ENCODE measurements at places on chromosomes 3 and 15.
A peak's percentile ranks its signal among the peaks of the same experiment; 100 is the strongest.

GRCh38 chr3:142434503-142434902, 13.3 kb downstream of the XRN1 start:
- DNase-seq: no peak

GRCh38 chr3:150384296-150385212, 23.5 kb upstream of the TSC22D2 start:
- peak; percentile 17 for DNase-seq

- DNase-seq: no peak
Observed at GRCh38 chr3:1131166-1131565, 38.3 kb downstream of the CNTN6 start.

DNA sequence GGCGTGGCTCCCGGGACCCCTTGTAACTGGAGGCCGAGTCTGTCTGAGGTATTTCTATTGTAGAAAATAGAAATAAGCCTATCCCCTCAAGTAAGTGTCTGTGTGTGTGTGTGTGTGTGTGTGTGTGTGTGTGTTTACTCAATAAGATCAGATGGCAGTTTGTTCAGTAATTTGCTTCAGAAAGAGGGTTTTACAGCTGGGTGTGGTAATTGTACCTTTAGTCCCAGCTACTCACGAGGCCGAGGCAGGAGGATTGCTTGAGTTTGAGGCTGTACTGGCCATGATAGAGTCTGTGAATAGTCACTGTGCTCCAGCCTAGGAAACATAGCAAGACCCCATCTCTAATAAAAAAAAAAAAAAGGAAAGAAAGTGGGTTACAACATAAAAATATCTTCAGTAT, 8.7 kb downstream of the SPINT1 start:
- no peak for DNase-seq

DNA sequence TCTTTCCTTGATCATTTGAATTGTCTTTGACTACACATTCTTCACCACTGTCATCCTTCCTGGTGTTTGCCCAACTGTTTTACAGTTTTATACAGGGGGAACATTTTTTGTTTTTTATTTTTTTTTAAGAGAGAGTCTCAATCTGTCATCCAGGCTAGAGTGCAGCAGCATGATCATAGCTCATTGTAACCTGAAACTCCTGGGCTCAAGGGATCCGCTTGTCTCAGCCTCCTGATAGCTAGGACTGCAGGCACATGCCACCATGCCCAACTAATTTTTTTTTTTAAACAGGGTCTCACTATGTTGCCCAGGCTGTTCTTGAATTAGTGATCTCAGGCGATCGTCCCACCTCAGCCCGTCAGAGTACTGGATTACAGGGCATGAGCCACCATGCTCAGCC, 222.6 kb downstream of the BBX start:
- DNase-seq: no peak

GRCh38 chr15:33678602-33679001, 289.7 kb upstream of the CHRM5 start:
- no peak for DNase-seq

DNA sequence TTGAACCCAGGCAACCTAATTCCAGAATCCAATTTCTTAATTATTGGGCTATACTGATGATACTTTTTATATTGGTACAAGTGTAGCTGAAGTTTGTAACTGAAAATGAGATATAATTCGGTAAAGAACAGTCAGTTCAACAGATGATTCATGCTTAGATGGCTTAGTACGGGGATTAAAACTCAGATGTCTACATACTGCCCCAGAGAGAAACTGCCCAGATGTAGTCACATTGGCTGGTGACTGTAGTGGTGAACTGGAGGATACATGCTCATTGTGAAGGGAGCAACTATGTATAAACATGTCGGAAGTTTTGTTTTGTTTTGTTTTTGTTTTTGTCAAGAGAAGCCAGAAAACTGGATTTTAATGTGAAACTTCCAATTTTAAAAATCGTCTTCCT, 179.6 kb downstream of the ADAMTSL3 start:
- DNase-seq: no peak

DNA sequence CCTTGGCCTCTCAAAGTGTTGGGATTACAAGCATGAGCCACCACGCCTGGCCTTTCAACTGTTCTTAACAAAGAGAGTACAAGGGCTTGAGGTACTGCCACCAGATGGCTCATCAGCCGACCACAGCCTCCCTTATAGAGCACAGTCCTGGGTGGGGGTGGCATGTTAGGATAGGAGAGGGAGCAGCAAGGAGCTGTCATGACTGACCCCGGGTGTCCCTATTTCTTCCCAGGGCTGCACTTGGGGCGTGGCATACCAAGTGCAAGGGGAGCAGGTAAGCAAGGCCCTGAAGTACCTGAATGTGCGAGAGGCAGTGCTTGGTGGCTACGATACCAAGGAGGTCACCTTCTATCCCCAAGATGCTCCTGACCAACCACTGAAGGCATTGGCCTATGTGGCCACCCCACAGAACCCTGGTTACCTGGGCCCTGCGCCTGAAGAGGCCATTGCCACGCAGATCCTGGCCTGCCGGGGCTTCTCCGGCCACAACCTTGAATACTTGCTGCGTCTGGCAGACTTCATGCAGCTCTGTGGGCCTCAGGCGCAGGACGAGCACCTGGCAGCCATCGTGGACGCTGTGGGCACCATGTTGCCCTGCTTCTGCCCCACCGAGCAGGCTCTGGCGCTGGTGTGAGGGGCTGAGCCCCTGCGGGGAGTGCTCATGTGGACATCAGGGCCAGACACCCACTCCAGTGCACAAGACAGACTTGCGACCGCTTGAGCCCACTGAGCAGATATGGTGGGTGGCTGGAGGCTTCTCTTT, 2.1 kb downstream of the CHAC1 start:
- DNase-seq: no peak

DNA sequence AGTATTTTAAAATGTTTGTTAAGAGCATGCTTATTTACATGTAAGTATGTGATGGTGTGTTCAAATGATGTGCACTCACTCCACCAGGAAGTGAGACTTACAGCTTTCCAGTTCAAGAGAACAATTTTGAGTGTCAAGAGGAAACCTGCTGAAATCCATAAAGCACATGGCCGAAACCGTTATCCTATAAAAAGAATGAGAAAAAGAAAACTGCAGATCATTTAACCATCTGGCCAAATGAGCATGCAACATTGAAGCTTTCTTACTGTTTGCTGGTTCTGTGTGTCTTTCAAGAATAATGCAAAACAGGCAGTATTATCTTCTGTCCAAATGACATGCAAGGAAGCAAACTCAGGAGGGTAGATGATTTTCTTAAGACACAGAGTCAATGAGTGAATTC, 26.3 kb downstream of the GABRR3 start:
- no peak for DNase-seq

DNA sequence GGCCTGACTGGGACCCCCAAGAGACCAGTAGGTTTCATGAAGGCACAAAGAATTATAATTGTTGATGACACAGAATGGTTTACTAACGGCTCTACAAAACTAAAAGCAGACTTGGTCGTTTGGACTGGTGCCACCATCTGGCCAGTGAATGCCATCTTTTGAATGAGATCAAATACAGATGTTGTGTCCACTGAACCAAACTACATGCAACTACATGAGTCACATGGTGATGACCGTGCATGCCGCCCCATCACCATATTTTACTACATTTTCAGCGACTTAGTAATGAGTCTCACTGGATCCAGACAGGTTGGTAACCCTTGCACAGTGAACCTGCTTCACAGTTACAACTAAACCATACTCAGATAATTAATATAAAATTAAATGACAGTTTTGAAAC, 803.3 kb downstream of the DIPK2A start:
- no peak for DNase-seq

DNA sequence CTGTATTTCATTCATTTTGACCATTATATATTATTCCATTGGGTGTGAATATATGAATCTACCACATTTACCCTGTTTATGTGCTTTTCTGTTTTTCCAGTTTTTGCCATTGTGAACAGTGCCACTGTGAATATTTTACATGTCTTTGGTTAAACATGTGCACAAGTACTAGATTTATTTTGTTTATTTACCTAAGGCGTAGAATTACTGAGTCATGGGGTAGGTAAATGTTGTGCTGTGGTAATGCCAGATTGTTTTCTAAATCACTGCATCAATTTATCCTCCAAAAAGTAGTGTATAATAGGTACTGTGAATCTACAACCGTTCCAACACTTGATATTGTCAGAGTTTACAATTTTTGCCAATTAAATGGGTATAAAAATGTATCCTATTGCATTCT, 362.1 kb upstream of the AGTR1 start:
- DNase-seq: no peak

GRCh38 chr15:79595995-79596622, 164.0 kb downstream of the MINAR1 start:
- no peak for DNase-seq

DNA sequence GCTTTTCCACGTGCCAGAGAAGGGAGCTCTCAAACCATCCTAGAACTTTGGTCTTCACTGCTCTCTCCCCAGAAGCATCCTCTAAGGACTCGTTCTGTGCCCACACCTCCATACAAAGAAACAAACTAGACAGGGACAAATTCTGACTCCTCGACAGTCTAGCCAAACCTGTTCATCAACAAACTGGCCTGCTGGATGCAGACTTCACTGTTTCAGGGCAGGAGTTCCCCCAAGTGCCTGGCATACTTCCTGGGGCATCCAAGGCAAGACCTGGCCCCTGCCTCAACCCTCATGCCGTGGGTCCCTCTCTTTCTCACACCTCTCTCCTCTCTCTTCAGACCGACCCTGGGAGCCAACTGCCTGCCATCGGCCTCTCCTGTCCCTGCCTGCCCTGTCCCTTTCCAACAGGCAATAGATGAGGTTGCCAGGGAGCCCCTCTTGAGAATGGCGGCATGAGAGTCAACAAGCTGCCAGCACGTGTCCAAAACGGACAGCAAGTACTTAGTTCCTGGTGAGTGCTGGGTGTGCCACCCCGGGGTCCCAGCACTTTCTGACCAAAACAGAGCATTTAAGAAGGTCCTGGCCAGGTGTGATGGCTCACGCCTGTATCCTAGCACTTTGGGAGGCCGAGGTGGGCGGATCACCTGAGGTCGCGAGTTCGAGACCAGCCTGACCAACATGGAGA, 79.1 kb upstream of the HES1 start:
- no peak for DNase-seq

GRCh38 chr3:12870942-12871341, 29.6 kb upstream of the RPL32 start:
- no peak for DNase-seq

DNA sequence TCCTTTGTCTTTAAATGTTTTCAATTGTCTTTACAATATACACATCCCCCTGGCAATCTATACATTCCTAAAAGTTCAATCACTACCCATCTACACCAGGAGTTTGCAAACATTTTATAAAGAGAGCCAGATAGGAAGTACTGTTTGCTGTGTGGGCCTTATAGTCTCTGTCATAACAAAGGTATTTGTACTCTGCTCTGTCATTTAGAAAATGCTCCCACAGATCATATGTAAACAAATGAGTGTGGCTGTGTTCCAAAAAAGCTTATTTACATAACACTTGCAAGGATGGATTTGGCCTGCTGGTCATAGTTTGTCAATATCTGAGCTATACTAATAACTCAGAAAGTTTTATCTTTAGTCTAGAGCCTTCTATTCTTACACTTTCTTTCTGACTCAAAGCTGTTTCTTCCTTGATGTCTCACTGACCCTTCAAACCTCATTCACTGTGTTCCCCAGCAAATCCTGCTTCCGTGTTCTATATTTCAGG, 511.9 kb downstream of the GBE1 start:
- DNase-seq: no peak

GRCh38 chr3:42829083-42829627, 19.9 kb downstream of the ACKR2 start:
- no peak for DNase-seq

- no peak for DNase-seq
Observed at GRCh38 chr3:153144071-153144470, 18.0 kb upstream of the RAP2B start.

- no peak for DNase-seq
Observed at GRCh38 chr3:152235709-152236298, 32.9 kb upstream of the MBNL1 start.

- no peak for DNase-seq
Observed at GRCh38 chr3:37124435-37124834, 49.9 kb downstream of the LRRFIP2 start.

GRCh38 chr15:98996624-98997023, 11.0 kb downstream of the PGPEP1L start:
- DNase-seq: no peak

DNA sequence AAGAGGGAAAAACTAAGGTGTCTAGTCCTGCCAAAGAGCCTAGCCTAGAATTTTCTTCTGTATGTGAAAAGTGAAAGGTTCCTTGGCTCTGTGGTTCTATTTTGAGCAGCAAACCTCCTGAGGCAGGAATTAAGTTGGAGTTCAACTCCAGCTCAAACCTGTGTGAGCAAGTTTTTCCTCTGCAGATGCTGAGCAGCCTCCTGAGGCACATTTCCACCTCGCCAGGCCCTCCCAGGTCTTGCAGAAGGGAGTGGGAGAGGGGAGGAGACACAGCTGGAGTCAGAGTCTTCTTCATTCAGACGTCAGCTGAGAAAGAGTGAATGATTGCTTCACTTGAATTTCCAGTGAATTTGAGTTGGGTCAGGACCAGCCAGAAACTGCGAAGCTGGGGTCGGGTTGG, 69.5 kb upstream of the ETV5 start:
- DNase-seq: no peak

- DNase-seq: no peak
Observed at GRCh38 chr3:165491487-165491886, 295.3 kb upstream of the SLITRK3 start.

- DNase-seq: no peak
Observed at GRCh38 chr3:188546835-188547670, 393.1 kb downstream of the LPP start.

DNA sequence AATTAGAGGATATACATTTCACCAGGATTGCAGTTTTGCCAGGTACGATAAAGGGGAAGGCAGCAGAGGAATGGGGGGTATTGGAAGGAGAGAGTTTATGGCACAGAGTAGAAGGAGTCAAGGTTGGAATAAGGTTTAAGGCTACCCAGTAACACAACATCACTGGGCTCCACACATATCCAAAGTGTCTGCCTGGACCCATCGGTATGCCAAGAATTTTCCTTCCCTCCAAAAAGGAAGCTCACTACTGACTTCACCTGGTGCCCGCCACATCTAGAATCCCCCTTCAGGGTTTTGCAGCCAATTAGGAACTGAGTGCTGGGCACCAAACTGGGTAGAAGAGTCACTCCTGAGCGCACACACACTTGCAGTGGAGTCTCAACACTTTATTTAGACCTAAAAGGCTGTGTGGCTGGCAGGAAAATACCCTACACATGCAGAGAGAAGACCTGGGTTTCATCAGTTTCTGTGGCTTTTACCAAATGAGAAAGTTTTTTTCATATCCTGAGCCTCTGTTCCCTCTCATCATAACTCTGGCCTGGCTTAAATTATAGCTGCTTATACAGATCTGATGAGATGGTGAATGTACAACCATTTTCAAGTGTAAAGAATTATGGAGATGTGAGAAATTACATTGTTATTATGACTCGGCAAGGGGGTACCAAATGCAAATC, 190.8 kb upstream of the LPP start:
- DNase-seq: no peak

DNA sequence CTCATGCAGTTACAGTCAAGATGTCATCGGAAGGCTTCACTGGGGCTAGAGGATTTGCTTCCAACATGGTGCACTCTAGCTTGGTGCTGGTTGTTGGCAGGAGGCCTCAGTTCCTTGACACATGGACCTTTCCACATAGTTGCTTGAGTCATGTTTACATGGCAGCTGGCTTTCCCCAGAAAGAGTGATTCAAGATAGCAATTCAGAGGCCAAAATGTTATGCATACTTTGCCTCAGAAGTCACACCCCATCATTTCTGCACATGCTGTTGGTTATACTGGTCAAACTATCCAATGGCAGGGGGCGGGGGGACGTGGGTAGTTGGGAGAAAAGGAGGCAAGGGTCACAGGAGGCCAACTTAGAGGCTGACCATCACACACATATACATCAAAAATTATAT, 58.7 kb downstream of the FOXB1 start:
- no peak for DNase-seq
